ENCODE measurements at places on chromosomes 1 and 21.
A peak's percentile ranks its signal among the peaks of the same experiment; 100 is the strongest.

GRCh38 chr1:229116114-229116513 lies 154.8 kb upstream of the RAB4A start:
- no peak for DNase-seq

- no peak for DNase-seq
Measured at GRCh38 chr1:187837787-187838186, 1009.0 kb downstream of the PLA2G4A start.

DNA sequence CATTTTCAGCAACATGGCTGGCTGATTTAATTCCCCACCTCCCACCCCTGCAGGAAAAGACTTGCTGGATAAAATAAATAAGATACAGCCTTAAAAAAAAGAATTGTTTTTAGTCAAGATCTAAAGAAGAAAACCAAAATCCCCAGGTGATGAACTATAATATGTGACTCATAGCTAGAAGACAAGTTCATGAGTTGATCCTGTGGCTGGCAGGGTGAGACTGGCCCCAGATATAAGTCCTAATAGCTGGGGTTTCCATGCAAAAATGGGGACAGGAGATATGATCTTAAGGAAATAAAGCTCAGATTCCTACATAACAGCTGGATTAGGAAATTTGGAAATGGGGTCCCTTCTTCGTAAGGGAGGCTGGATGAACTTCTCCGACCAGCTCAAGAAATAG lies 21.9 kb upstream of the RGSL1 start:
- no peak for DNase-seq

DNA sequence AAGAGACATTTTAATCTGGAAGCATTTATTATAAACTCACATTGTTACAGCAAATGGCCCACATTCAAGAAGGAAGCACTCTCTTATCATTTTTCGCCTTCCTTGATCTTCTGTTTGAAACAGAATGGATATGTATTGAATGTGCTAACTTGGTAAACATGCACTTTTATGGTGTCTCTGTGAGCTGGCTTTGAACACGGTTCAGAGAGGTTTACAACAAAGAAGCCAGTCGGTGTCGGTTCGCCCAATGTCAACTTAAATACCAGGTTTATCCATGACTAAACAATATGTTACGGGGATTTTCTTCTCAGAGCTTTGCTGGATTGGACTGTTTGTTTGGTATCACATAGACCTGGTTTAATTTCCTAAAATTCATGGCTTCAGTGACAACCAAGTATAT lies 226.4 kb downstream of the TGFB2 start:
- no peak for DNase-seq

DNA sequence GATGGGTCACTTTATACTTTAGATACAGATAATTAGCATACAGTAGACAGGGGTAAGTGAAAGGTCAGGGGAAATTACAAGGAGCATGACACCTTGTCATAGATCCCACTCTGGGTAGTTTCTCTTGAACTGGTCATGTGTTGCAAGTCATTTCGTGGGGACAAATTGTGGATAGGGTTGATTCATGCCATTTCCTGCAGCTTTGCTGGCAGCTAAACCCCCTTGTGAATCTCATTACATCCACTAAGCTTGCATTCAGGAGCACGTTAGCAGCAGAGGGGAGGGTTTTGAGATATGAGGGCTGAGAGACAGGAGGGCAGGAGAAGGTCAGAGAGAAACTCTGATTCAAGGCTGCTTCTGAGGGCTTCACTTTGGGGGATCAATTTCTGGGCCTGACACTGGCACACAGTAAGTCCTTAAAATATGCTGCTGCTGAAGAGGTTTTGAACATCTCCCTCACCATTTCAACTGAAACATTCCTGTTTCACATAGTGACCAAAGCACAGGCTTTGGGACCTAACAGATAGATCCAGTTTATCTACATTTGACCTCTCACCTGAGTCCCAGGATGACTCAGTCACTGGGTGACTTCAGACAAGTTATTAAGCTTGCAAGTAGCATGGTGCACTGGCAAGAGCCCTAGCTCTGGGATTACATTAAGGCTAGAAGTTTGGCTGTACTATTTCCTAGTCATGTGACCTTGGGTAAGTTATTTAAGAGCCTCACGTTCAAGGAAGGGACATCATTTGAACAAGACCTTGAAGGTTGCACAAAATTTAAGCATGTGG lies 206.0 kb upstream of the USP24 start:
- no peak for DNase-seq

DNA sequence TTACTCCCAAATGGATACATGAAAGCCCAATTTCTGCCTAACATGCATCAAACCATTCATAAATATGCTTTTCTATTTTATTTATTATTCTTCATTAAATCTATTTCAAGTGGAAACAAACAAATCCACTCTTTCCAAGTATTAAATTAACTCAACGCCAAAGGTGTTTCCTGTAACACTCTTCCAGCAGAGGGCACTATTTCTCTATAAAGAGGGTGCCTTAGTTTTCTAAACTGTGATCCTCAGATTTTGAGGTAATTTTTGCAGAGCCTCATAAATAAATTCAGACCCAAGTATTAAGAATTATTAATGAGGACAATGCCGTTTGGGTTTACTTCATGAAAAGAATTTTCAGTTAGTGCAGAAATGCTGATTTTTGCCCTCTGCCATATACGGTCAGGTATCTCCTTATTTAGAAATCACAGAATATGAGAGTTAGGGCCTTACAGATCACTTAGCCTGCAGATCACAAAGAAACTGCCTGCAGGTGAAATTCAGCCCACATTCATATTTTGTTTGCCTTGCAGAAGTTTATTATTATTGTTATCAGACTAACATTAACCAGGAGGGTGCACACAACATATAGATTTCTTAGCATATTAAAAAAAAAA lies 40.1 kb upstream of the MYSM1 start:
- peak; percentile 86 for DNase-seq

GRCh38 chr1:224182057-224182865 lies 779 bp upstream of the DEGS1 start:
- DNase-seq = no peak

GRCh38 chr21:25903607-25904006 lies 168.8 kb downstream of the GABPA start:
- DNase-seq = peak; percentile 91

DNA sequence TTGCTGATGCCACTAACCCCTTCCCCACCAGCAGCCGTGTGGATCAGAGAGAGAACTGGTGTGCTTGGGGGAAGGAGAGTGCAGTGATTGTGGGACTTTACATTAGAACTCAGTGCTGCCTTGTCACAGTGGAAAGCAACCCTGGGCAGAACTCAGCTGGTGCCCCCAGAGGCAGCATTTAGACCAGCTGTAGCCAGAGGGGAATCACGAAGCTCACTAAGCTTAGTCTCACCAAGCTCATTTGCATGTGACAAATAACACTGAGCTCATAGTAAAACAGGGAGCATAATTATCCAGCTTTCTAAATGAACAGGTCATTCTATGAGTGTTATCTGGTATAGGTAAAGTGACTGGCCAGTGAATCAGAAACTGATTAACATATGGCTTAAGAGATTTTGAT lies 9.8 kb upstream of the SMAP2 start:
- DNase-seq = peak; percentile 69

- DNase-seq = peak; percentile 68
Measured at GRCh38 chr1:220990427-220991339, 111.4 kb downstream of the HLX start.

DNA sequence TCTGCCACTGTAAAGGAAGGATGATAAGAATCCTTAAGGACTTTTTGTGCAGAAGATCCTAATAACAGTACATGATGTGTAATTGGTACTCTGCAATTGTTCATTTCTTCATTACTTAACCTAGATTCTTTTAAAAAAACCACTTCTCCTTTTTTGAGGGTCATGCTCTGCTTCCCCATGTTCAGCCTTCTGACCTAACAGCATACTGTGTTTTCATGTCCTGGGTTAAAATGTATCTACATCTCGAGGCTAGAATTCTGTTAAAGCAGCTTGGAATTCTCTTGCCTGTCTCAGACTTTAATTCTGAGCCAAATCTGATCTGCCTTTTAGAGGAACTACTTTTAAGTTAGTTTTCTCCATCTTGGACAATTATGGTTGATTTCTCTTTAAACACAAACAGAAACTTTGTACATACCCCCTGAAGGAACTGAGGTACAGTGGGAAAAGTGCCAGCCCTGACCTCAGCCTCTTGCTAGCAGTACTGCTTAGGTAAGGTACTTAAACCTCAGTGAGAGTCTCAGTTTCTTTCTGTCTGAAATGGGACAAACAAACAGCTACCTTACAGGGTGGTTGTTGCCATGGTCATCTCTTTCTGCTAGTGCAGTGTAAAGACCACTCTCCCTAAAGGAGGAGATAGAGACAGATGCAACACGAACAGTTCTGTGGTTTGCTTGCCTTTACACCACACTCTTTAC lies 103.2 kb upstream of the DYNLT5 start:
- DNase-seq = peak; percentile 70

GRCh38 chr1:198520524-198521254 lies 19.8 kb downstream of the ATP6V1G3 start:
- no peak for DNase-seq

- DNase-seq = no peak
Measured at GRCh38 chr1:173100476-173101107, 49.9 kb upstream of the TNFSF18 start.

DNA sequence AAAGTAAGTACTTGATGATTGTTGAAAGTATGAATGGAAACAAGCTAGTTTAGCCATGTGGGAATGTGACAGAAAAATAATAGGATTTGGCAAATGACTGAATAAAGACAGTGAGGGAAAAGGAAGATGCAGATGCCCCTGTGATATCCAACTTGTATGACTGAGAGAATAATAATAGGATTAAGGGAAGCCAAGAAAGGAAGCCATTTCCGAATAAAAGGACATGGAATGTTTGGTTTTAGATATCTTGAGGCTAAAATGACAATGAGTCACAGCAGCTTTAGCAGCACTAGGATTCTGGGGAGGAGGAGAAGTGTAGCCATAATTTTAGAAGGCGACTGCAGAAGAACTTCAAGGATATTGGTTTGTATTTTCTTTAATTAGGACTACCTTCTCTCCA lies 109.2 kb downstream of the TTLL7 start:
- no peak for DNase-seq

- DNase-seq = no peak
Measured at GRCh38 chr1:115475901-115476300, 137.9 kb upstream of the NGF start.

DNA sequence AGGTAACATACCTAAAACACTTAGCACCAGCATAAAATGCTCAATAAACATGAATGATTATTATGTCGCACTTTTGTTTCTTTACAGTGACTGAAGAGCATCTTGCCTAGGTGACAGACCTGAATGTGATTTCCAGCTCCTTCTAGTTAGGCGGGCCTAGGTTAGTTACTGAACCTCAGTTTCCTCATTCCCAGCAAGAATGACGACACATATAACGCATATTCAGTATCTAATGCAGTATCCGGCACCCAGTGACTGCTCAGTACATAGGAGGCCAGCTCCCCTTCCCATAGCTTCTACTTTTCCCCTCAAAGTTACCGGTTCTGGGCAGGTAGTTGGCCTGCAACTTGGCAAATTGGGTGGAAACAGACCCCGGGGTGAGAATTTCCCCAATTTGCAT lies 763 bp downstream of the AUNIP start:
- no peak for DNase-seq

DNA sequence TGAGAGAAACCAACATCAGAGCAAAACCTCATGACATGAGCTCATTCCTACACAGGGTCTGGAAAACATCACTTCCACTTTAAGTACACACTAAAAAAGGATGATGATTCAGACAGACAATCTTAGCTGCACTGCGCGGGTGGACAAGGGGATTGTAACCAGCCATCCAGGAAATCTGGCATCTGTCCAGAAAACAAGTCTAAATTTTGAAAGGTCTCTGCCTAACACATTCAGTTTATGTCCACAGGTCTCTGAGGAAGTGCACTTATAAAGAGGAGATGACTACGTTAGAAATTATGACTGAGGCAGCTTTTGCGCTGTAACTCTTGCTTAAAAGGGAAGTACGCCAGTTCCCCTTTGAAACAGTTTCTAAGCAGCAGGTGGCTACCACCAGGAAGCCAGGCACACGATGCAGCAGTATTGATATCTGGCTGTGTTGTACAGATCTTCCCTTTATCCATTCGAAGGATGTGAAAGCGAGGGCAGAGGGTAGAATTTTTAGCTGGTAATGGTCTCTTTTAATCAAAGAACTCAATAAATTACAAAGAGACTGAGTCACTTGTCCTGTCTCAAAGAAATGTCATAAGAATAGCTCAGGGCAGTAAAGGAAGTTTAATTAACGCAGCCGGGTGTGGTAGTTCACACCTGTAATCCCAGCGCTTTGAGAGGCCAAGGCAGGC lies 128.0 kb downstream of the SETD4 start:
- peak; percentile 98 for DNase-seq

GRCh38 chr1:203521074-203521794 lies 27.3 kb downstream of the OPTC start:
- no peak for DNase-seq

- no peak for DNase-seq
Measured at GRCh38 chr1:173714441-173714758, 381 bp upstream of the KLHL20 start.

GRCh38 chr1:54372978-54373377 lies 33.2 kb downstream of the SSBP3 start:
- peak; percentile 23 for DNase-seq

- no peak for DNase-seq
Measured at GRCh38 chr1:67336783-67337182, 29.1 kb downstream of the IL12RB2 start.

- no peak for DNase-seq
Measured at GRCh38 chr1:217574265-217574949, 56.5 kb downstream of the GPATCH2 start.

- no peak for DNase-seq
Measured at GRCh38 chr1:90951009-90951408, 70.8 kb downstream of the ZNF644 start.

GRCh38 chr1:67978890-67979516 lies 71.4 kb downstream of the DIRAS3 start:
- DNase-seq = no peak

DNA sequence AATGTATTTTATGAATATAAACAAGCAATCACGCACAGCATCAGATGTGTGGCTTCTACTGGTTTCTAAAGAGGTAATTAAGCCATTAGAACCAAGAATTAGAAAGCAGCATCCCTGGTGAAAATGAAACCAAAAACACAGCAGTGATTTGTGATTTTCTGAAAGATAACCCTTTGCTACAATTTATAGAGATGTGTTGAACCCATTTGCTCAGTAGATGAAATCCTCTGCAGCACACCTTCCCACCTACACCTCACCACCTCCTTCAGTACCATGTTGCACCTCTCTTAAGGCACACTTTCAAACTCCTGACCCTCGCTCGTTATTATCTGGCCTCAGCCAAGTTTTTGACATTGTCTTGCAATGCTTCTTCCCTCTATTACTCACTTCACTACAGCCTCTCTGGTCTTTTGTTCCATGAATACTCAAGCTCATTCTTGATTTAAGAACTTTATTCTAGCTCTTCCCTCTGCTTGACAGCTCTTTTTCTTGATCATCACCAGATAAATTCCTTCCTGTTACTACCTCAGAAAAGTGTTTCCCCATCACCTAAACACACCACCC lies 38.6 kb downstream of the NSL1 start:
- DNase-seq = peak; percentile 30

DNA sequence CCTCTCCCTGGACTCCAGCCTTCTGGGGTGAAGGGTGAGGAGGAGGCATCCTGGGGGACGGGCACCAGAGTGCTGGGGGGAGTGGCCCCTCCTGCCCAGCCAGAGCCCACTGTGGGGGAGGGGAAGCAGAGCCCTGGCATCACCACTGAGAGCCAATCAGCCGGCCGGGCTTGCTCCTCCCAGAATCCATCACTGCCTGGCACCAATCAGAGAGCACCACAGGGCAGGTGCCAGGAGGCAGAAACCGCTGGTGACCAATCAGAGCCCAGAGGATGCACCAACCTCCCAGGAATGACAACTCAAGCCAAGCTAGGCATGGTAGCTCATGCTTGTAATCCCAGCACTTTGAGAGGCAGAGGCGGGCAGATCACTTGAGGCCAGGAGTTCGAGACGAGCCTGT lies 27.9 kb downstream of the CASZ1 start:
- no peak for DNase-seq

Measured in suppressor macrophage treated with lipopolysaccharide for 1 hour (primary cell).